ENCODE measurements at places on chromosomes 1 and 21.

DNA sequence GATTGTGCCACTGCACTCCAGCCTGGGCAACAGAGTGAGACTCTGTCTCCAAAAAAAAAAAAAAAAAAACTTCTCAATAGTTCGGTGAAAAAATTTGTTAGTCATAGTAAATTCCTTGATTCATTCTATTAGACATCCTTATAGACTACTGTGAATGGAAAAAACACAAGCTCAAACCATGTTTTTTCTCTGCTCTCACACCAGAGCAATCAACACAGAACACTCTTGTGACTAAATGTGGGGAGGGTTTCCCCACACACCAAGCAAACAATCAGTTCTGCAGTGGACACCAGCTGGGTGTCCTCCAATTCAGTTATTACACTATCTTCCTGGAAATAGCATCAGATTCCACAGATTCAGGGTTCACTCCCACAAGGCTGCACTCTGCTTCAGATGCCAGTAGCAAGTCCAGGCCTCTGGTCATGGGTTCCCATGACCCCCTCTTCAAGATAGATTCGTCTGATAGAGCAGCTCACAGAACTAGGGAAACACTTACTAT lies 69.1 kb upstream of the TEKT2 start:
- no peak for DNase-seq

DNA sequence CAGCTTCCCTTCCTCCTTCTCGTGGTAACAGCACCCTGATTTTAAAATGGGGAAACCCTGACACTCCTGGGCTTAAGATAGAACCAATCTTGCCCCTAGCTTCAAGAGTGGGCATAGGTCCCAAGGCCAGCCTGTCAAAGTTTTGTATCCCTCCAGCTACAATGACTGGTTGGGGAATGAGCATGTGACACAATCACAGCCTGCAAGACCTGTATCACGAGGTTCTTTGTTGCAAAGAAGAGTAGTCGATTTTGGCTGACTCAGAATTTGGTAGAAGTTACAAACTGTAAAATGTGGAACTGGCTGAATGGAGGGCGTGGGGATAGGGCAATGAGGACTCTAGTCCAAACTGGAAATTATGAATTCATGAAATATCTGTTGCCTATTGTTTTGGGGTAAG lies 18.7 kb downstream of the CTSK start:
- DNase-seq: no peak

GRCh38 chr1:230753586-230754251 lies 6.5 kb downstream of the CAPN9 start:
- peak; percentile 59 for DNase-seq

DNA sequence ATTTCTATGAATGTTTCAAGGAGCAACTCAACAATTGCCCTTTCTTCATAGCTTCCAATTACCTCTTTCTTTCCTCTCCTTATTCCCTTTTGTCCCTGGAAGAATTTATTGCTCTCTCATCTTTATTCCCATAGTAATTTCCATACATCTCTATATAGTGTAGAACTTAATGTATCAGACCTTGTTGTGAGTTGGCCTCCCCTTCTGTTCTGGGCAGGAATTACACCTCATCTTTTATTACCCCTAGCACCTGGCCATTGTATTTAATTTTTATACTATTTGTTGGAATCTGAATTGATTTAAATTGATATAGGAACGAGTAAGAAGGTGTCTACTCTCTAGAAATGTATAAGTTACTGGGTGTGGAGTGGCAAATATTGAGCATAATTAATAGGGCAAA lies 114.5 kb downstream of the CACHD1 start:
- no peak for DNase-seq

GRCh38 chr1:85070972-85071492 lies 22.7 kb upstream of the MCOLN3 start:
- DNase-seq: no peak

DNA sequence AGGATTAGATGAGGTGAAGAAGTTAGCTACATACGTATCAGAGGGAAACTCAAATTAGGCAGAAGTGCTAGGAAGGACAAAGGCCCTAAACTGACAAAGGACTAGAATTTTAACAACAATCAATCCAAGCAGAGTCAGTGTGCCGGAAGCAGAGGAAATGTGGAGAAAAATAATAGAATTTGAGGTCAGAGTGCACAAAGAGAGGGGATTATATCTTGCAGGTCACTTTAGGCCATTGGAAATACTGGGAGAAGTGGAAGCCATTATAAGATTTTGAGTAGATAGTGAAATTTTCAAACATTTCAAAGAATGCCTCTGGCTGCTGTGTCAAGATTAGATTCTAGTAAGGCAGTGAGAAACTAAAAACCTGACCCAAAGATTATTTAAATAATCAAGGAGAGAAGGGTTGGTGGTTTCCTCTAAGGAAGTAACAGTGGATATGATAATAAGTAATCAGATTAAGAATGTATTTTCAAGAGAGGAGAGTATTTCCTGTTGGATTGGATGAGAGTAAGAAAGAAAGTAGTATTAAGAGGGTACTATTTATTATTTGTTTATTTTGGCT lies 889.2 kb upstream of the NCAM2 start:
- no peak for DNase-seq

DNA sequence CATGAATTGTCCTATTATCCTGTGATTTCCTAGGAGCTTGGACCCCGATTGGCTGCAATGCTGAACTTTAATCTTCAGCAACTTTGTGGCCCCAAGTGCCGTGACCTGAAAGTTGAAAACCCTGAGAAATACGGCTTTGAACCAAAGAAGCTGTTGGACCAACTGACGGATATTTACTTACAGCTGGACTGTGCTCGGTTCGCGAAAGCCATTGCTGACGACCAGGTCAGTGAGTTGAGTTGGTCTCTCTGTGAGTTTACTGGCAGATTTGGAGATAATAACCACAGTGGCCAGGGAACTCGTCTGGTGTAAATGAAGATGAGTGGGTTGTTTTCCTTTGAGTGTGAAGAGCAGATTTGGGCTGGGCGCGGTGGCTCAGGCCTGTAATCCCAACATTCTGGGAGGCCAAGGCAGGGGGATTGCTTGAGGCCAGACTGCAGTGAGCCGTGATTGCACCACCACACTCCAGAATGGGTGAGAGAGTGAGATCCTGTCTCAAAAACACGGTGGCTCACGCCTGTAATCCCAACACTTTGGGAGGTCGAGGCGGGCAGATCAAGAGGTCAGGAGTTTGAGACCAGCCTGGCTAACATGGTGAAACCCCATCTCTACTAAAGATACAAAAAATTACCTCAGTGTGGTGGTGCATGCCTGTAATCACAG lies 39.1 kb upstream of the KIF1B start:
- no peak for DNase-seq

DNA sequence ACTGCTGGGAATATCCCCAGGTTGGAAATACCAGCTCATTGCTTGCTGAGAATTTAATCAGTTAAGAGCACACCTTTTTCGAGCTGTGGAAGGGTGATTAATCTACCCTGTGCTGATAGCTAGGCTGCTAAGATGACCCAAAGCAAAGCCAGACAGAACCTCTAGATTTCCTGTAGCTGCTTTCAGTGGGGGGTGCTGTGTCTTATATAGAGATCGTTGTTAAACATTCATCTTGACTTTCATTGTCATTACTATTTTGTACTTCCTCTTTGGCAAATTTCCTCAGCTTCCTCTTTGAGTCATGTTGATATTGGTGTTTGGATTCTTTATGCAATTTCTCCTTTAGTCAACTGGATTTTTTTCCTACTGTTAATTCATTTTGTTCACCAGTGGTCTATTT lies 155.3 kb downstream of the DISC1 start:
- DNase-seq: no peak

DNA sequence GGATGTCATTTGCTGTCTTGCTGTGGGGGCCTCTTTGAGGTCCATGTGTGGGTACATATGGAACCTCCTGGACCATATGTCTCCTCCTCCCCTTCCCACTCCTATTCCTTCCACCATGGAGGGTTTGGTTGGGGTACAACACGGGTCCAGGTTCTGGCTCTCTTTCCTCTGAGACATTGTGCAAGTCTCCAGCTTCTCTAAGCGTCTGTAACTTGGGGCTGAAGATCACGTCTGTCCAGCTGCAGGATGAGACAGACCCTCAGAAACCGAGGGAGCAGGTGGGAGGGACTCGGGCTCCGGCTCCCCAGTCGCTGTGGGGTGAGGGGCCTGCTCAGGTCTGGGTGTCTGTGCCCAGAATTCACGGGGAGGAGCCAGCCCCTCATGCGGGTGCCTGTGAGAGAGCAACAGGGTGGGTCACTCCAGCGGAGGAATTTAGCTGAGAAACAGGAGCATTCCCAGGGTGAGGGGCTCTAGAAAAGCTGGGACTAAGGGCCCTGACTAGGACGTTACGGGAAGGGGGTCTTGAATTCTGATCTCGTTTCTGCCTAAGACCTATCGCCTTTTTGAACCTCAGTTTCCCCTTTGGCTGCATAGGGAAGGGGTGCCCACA lies 42.0 kb upstream of the DMBX1 start:
- DNase-seq: no peak
